ENCODE measurements at places on chromosomes 4 and X.
A peak's percentile ranks its signal among the peaks of the same experiment; 100 is the strongest.

- DNase-seq = no peak
These were observed 99.2 kb upstream of the IGSF1 start for GRCh38 chrX:131388293-131388692.

DNA sequence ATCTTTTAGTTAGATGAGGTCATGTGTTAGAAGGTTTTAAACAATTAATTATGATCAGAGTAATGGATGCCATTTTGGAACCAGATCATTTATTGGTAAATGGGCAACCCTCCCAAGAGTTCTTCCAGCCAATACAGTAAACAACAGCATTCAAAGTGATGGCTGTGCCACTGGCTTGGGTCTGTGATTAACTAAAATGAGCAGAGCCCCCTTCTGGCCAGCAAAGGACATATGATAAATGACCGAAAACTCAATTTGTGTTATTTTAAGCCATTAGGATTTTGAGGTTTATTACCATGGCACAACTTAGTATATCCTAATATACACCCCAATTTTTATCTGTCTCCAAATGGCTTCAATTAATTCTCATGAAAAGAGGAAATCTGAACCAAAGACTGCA, 90.8 kb upstream of the NPFFR2 start:
- no peak for DNase-seq

DNA sequence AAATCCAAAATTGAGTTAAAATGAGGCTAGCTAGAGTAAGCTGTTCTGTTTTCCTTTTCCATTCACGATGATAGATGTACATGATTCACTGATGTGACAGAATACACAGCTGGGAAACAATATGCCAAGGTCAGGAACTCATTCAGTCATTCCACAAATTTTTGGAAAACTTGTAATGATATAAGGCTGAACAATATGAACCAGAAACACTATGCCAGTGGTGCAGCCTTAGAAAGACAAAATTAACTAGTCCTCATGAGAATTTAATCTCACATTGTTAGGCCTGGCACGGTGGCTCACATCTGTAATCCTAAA, 50.0 kb upstream of the NDST3 start:
- no peak for DNase-seq

DNA sequence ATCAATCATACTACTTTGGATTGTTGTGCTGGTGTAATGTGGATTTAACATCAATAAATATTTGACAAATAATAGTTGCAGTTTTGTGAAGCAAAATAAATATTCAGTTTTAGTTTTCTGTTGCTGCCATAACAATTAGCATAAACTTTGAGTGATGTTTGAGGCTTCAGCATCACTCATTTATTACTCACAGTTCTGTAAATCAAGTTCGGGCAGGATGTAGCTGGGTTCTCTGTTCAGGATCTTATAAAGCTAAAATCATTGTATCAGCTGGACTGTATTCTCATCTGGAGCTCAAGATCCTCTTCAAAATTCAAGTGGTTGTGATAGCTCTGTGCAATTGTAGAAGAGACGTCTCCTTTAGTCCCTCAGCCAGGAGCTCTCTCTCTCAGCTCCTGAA, 81.7 kb downstream of the CBR4 start:
- DNase-seq = no peak

- no peak for DNase-seq
These were observed 25.3 kb downstream of the SMIM20 start for GRCh38 chr4:25939330-25939729.

DNA sequence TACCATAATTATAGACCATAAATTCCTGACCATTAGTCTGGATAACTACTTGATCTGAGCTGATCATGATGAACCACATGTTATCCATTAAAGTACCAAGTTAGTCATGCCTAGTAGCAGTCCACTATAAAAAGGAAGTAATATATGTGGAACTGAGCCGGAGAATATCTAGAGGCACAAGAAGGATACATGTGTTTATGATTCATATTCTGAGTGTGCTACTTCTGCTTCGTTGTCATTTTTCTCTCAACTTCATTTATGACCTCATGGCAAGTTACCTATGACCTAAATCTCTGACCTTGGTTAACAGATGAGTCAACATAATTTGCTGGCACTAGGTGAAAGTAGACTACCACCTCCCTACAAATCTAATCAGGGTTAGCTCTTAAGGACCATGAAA, 56.5 kb upstream of the ANKRD17 start:
- no peak for DNase-seq

DNA sequence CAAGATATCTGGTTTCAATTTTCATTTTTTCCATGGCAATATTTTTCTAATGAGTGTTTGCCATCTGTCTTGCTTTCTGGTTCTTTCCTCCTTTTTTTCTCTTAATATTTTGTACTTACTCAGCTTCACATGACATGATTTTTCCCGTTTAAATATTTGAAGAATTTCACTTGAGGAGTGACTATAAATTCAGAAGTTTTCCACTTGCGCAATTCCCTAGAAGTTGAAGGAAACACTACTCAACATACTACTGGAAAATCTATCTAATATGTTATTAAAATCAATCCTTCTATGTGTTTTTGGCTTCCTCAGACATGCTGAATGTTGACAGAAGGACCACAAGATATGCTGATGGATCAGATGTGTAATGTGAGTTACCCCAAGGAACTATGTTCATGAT, 36.8 kb upstream of the BANK1 start:
- DNase-seq = no peak

DNA sequence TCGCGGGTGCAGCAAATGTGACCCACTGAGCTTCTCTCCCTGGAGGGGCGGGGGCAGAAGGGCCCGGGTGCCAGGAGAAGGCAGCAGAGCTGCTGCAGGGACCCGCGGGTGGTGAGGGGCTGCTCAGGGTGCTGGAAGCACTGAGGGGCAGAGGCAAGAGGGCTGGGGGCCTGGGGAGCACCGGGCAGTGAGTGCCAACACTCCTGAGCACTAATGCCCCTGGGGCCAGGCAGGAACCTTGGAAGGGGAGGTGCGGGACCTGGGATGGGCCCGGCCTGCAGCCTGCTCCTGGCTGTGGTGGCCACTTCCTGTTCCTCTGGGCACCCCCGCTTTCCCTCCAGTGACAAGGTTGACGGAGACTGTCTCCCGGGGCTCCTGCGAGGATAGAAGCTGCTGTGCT, 66.5 kb upstream of the ADRA2C start:
- DNase-seq = no peak

GRCh38 chrX:70169281-70169680, 8.0 kb upstream of the DGAT2L6 start:
- no peak for DNase-seq

DNA sequence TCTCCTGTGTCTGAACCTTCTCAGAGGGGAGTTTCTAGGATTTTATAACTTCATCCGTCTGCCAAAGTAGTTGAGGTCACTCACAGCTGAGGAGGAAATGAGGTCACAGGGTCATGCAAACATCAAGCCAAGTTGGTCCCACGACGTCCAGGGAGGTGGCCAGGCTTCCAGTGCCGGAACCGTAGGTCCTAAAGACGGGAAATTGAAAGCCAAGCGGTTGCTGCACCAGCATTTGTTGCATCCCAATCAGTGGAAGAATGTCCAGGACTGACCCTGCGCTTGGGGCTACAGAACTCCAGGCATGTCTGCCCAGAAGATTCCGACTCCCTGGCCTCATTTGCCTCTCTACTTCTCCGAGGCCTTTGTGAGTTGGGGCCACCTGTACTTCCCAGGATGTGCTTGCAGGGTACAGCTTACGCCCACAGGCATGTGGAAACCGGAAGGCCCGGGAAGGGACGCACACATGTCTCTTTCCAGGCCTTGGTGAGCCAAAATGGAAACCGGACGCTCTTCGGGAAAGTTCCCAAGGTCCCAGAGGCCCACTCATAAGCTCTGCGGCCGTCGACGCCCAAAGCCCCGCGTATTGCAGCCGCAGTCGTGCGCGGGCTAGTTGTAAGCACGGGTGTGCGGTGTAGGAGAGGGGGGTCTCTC, 9.3 kb downstream of the PRDM8 start:
- peak; percentile 60 for DNase-seq

- DNase-seq = no peak
These were observed 14.5 kb downstream of the DOCK11 start for GRCh38 chrX:118510111-118510510.

DNA sequence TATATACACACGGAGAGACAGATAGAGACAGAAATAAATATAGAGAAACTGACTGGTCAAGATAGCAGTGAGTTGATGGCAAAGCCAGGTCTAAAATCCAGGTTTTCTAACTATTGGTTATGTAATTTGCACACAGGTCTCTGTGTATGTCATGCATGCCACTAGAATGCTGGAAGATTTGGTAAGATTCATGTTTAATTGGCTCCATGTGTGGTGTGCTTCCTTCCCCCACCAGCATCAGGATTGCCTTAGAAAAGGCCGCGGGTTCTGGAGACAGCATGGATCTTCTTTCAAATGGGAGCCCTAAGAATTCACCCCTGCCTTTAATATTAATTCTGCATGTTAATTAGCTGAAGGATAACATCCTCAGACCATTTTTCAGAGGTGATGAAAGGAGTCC, 31.3 kb downstream of the HAND2 start:
- DNase-seq = no peak

GRCh38 chr4:111537871-111538270, 607.4 kb upstream of the FAM241A start:
- DNase-seq = no peak

- no peak for DNase-seq
These were observed 20.2 kb downstream of the CLIC2 start for GRCh38 chrX:155314260-155314659.

DNA sequence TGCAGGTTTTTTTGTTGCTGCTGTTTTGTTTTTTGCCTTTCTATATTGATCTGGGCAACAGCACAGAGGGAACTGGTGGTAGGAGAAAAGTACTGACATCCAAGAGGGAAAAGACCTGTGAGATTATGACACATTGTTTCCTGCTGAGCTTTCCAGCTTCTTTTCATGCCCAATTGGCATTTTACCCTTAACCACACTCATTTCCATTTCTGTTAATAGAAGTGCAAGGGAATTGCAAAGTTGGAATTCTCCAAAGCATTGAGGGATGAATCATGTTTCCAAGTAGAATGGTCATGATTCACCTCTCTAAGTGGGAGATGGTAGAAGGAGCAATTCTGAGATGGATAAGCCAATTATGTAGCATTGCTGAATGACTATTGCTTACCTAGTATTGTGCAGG, 161.5 kb downstream of the PPARGC1A start:
- DNase-seq = peak; percentile 10

GRCh38 chrX:133685822-133686221, 270.5 kb upstream of the GPC4 start:
- no peak for DNase-seq

GRCh38 chr4:176435901-176436292, 116.1 kb downstream of the SPCS3 start:
- DNase-seq = no peak

GRCh38 chrX:88284844-88285243, 462.2 kb upstream of the CPXCR1 start:
- DNase-seq = no peak

DNA sequence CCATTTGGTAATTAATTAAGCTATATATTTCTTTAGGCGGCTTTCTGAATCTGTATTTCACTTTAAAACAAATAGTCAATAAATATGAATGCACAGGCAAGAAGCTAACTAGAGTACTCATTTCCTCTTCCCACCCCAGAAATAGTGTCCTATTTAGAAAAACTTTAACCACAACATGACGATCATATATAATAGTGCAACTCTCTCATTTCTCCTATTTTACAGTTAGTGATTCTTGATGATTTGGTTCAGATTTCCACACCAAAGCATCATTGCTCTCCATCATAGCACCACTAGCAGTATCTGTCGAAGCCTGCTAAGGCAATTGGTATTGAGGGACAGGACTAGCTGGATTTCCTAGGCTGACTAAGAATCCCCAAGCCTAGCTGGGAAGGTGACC, 184.0 kb upstream of the GALNTL6 start:
- no peak for DNase-seq

DNA sequence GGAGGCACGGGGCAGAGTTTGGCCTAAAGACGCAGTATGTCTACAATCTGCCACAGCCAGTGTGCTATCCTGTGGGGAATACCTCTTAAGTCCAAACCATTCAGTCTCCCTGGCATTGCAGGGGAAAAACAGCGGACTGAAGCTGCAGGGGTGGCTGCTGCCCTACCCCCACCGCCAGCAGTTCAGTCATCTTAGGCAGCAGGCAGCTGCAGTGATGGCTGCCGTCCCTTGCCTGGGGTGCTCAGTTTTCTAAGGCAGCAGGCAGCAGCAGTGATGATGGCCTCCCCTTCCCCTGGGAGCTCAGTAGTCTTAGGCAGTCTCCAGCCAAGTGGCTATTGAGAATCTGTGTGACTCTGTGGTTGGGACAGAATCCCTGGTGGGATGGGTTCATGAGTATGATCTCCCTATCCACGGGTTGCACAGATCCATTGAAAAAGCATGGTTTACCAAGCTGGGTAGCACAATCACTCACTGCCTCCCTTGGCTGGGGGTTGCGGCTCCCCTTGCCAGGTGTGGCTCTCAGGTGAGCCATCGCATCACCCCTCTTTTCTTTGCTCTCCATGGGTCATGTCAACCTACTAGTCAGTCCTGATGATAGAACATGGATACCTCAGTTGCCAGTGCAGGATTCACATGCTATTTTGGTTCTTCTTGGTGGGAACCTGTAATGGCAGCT, 48.9 kb upstream of the GRID2 start:
- peak; percentile 38 for DNase-seq

DNA sequence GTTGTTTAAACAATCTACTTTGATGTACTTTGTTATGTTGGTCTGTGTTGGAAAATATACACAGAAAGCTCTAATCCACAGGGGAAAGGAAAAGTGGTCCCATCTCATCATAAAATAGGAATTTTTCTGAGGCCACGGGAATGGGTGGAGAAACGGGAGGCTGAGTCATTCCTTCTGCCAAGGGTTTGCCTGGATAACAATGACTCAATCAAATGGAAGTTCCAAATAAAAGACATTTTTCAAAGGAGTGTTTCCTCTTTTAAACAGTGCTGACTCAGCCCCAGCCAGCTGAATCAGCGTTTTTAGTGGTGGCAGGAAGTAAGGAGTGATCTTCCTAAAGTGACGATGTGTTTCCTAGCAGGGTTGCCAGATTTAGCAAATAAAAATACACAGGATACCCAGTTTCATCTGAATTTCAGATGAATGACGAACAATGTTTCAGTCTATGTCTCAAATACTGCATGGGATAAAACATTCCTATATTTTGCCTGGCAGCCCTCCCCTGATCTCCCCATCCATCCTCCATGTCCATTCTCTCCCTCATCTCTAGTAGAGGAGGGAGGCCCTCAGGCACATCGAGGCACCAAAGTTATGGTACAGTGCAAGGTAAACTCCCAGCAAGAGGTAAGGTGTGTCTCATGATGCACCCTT, 345.4 kb upstream of the GATB start:
- DNase-seq = no peak

- DNase-seq = no peak
These were observed 14.4 kb upstream of the ENAM start for GRCh38 chr4:70614184-70614555.

GRCh38 chr4:174256277-174256713, 27.2 kb downstream of the FBXO8 start:
- no peak for DNase-seq

GRCh38 chrX:20352504-20352903, 85.8 kb upstream of the RPS6KA3 start:
- no peak for DNase-seq

DNA sequence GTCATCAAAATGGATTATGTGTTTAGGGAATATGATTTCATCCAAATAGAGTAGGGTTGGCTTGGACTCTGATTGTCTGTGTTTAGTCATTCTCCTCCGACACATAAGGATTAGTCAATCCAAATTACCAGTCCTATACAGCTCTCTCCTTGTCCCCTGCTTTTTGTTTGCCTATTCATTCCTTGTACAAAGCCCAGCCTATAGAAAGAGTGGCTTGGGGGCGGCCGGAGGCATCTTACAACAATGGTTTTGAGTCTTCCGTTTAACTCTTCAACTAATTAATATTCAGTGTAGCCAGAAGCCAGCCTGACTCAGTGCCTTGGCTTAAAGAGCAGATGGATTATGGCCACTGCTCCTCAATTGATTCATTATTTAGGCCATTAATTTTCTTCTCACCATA, 796.6 kb upstream of the POU3F4 start:
- DNase-seq = peak; percentile 7
